Stimulated activated CD4-positive, alpha-beta T cell treated with anti-CD3 and anti-CD28 coated beads, TNF-alpha, amount 100 ng/mL, for 48 hours (primary cell): ENCODE measurements at places on chromosomes 11 and 22.

DNA sequence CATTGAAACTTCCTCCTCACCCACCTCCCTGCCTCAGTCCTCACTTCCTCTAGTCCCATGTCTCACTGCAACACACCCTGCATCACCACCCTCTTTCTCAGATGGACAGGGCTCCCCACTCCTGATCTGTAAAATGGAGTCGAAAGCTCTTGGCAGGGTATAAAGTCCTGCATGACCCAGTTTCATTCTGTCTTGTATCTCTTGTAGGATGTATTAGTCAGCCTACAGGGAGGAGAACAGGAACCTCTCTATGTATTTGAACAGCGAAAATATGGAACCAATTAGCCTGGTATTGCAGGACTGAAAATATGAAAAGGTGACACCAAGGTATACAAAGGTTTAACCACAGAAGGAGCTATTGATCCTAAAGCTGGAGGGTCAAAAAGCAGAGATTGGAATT lies 156.9 kb upstream of the SNX19 start:
- DNase-seq, result no peak

DNA sequence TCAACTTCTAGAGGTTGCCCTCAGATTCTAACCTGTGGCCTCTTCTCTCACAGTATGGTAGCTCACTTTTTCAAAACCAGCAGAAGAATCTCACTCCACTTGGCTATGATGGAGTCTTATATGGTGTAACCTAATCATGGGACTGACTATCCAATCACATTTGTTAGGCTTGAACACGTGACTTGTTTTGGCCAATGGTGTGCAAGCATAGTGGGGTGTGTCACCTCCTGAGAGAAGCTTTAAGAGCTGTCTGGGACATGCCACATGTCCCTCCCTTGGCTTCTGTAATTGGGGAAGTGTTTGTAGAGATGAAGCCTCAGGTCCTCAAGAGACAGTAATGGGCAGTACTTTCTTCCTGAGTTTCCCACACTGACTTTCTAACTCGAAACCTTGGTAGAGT lies 12.8 kb upstream of the SMIM38 start:
- no peak for DNase-seq

DNA sequence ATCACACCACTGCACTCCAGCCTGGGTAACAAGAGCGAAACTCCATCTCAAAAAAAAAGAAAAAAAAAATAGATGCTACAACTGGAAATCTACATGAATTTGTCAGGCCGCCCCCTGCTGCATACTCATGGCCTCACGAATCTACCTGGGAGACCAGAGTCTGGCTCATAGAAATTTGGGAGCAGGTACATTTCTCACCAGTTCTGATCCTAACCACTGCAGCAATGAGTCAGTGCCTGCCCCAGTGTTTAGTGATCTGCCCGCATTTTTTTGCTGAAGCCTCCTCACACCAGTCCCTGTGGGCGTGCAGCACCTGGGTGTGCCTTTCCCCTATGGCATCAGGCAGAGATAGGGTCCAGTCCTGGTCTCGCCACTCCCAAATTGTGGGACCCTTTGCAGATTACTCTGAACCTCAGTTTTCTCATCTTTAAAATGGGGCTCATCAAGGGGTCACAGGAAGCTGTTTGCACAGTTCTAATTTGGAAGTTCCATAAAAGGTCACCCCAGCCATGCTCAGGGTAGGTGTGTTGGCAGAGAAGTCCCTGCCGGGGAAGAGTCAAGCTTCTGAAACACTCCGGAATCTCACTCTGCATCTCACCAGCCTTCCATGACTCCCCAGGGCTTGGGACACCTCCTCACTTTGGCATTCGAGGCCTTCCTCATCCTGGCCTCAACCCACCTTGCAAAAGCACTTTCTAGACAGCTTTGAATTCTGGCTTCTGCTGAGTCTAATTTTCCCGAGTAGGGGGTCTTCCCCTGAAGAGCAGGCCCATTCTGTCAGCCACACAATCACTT lies 39.3 kb upstream of the LINC01488 start:
- no peak for DNase-seq

GRCh38 chr22:44837481-44837880 lies 85.1 kb downstream of the ARHGAP8 start:
- no peak for DNase-seq

DNA sequence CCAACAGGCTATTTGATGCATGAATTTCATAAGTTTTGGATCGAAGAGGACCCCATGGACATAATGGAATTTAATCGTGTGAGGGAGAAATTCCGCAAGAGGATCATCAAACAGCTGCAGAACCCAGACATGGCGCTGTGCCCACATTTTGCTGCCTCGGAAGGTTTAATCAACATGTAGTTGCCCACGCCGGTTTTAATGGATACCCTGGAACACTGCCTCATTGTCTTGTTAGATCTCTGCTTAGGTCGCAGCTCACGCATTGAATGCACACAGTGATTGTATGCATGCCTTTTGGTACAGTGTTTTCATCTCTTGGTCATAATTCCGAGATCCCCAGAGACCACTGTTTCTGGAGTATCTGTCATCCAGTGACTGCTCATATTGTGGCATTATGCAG lies 46.8 kb downstream of the SLN start:
- no peak for DNase-seq

DNA sequence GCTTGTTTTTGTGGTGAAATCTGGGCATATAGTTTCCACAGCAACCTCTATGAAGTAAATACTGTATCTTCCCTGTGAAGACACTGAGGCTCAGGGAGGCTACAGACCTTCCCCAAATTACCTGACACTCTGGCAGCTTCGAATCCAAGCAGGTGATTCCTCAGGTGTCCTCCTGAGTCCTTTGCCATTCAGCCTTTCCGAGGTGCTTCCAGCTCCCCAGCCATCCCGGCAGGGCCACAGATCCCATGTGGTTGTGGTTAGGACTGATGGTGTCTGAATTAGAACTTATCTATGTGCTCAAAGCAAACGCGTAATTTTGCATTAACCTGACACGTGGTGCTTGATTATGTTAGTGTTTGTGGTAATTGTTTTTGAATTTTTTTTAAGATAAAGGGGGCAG lies 785.6 kb downstream of the BRD1 start:
- no peak for DNase-seq

GRCh38 chr11:81744336-81745116 lies 989.1 kb downstream of the FAM181B start:
- no peak for DNase-seq

- no peak for DNase-seq
Observed at GRCh38 chr11:9893474-9893873, 229.6 kb downstream of the SWAP70 start.

- DNase-seq, result no peak
Observed at GRCh38 chr11:108802492-108802891, 137.6 kb downstream of the DDX10 start.

DNA sequence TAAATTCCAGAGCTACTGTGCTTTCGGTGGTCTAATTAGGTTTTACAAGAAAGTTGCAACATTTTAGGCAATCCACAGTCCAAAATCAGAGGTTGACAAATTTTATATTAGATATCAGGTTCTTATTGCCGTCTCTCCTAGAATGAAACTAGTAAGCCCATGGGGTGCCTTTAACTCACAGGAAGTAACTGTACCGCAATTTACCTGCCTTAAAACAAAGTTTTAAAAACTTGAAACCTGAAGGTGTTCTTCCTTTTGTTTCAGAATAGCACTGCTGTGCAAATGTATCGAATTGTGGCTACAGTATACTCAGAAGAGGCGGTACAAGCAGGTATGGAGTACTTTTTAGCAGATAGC lies 77.2 kb downstream of the PISD start:
- no peak for DNase-seq

DNA sequence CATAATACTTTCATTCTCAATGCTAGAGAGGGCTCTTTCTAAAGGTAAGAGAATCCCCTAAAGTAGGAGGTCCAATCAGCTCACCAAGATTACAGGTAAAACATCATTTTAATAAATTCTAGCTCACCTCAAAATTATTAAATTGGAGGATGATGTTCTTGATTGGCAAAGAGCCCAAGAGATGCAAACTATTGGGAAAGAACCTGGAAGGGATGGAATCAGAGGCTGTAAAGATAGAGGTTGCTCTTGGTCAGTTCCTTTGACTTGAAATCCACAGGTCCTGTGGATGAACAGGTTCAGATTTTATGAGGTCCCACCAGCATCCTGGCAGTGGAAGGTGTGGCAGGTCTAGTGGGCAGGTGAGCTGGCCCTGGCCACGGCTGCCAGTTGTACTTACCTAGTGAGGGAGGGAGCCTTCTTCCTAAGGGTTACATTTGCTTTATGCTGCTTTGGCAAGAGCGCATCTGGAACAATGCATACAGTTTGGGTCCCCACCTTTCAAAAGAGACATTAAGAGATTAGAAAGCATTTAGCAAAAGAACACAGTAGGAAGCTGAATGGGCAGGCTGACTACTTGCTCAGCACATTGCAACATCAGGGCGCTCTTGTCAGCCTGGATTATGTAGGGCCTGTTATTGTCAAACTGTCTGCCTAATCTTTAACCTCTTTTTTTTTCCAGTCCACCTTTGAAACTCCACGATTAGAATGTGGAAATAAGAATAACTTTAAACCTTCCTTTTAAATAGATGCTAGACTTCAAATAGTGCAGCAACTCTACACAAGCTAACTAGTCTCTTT lies 97.0 kb downstream of the RDX start:
- no peak for DNase-seq

GRCh38 chr11:76120513-76121101 lies 85.7 kb downstream of the WNT11 start:
- DNase-seq, result no peak

- DNase-seq, result no peak
Observed at GRCh38 chr11:102111011-102111786, 952 bp downstream of the YAP1 start.

DNA sequence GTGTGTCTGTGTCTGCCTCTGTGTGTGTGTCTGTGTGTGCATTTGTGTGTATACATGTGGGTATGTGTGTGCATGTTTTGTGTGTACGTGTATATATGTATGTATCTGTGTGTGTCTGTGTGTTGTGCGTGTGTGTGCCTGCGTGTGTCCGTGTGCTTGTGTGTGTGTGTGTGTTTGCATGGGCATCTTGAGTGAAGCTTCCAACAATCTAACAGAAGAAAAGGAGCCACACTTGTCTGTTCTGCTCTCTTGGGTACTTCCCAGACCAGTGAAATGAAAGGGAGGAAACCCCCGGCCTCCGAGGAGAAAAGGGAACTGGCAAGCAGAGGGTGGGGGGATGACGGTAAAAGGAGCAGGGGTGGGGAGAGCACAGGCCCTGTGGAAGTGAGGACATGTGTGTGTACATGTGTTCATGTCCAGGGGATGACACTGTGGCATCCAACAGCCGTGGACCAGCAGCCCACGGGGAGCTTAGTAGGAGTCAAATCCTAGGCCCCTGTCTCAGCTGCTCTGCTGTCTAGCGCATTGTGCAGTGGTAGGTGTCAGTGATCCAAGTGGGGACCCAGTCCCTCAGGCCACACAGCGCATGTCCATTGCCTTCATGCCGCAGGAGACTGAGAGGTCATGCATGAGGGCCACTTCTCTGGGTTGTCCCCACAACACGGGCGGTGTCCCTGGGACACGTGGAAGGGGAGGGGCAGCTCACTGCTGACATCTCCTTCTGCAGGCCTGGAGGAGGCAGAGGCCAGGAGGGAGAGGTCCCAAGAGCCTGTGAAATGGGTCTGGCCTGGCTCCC lies 8.1 kb downstream of the CSF2RB start:
- DNase-seq, result no peak

- no peak for DNase-seq
Observed at GRCh38 chr11:31823644-31824331, 12.7 kb upstream of the PAX6 start.

DNA sequence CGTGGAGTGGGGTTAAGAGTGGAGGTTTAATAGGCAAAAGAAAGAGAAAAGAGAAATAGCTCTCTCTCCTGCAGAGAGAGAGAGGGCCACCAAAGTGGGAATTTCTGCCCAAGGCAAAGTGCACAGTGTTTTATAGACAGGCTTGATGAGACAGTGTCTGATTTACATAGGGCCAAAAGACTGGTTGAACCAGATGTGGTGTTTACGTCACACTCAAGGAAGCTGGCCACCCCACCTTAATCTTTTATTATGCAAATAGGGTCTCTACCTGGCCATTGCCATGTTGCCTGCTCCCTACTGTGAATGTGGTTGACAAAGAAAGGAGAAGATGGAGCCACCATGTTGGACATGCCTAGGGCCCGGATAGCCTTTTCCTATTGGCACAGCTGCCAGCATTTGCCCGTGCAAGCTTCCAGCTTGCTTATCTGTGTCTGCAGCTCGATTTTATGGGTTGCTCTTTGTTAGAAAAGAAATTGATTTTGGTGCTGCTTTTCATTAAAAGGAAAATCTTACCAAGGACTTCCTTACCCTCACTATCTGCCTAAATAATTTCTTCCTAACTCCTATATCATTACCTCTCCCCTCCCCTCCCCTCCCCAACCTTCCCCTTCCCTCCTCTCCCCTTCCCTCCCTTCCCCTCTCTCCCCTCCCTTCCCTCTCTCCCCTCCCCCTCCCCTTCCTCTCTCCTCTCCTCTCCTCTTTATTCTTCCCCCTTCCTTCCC lies 436.0 kb downstream of the NELL1 start:
- no peak for DNase-seq

GRCh38 chr11:34437224-34438125 lies 1.3 kb upstream of the CAT start:
- DNase-seq, result no peak

GRCh38 chr22:50603511-50604255 lies 3.1 kb downstream of the MAPK8IP2 start:
- no peak for DNase-seq

DNA sequence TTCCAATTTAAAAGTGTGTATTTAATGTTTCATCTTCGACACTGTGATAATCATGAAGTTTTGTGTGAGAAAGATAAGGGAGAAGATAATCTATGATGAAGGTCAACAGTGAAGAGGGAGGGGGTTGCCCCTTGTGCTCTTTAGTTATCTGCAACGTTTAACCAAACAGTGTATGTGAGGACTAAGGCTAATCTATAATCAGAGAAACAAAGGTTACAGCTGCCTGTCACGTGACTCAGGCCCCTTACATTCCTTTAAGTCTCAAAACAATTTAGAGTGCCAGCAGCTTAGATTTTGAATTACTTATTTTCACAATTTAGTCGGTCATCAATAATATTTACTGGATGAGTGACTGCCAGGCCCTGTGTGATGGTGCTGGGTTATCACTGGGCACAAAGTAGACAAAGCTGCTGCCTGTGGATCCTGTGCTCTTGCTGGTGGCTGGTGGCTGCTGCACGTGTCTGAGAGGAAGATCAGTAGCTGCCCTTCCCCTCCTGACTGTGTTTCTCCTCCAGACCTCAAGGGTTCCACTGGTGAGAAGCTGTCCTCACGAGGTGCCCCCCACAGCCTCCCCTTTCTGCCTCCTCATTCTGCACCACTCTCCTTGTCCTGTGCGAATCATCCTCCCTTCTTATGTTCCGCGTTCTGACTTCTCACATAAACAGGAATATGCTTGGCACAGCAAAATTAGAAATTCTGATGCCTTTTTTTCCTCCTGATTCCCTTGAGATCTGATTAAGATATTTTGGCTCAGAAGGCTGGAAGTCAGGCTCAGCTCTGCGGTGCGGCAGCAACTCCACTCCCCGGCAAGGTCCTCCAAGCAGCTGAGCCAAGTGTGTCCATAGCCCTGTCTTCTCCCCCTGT lies 331.1 kb upstream of the B3GAT1 start:
- no peak for DNase-seq

DNA sequence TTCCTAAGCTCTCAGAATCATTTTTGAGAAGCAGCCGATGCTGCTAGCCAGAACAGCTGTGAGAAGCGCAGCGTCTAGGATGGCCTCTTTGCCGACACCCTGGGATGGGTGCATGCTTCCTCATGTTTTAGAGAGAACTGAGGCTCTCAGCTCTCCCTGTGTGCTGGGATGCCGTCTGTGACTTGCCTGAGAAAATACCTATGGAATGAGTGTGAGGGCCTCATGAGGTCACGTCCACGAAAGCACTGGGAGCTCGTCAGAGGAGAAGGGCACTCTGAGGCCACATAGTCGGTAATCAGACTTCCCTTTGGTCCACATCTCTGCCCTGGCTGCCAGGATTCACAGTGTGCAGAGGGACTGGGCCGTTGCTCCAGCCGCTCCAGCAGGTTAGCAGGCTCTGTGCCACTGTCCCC lies 54.7 kb downstream of the MICAL3 start:
- no peak for DNase-seq
